ENCODE measurements at places on chromosomes 11 and 22.
A peak's percentile ranks its signal among the peaks of the same experiment; 100 is the strongest.

GRCh38 chr11:111230122-111230465 lies 15.4 kb upstream of the POU2AF2 start:
- H3K4me3 ChIP-seq = no peak overlapping the region
- H3K27me3 ChIP-seq = no peaks in the 10 kb centered on the region
- no peak overlapping the region for H3K27ac ChIP-seq
- H3K36me3 ChIP-seq = no peaks in the 10 kb centered on the region
- no peaks in the 10 kb centered on the region for H3K4me1 ChIP-seq

- H3K4me1 ChIP-seq = peaks cover 28% of the 10 kb centered on the region
- H3K27me3 ChIP-seq = no peaks in the 10 kb centered on the region
- H3K27ac ChIP-seq = no peak overlapping the region
Measured at GRCh38 chr22:30434843-30435242, 9.3 kb downstream of the MTFP1 start.

DNA sequence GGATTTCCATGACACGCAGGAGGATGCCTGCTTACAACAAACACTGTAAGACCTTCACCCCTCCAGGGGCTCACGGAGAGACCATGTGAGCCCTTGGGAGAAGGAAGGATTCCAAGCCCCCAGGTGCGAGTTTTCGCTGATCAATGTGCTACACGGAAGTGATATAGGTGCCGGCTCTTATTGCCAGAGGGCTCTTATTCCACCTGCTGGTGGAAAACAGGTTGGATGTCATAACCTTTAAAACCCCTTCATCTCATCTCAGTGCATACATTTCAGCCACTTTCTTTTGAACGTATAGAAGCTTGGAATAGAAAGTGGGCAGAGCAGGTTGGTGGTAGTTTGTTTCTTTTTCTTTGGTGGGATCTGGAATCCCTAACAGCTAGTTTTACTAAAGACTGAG lies 25.8 kb downstream of the LAYN start:
- DNase-seq = no peak
- no peaks in the 10 kb centered on the region for H3K27me3 ChIP-seq
- H3K27ac ChIP-seq = no peak overlapping the region
- no peaks in the 10 kb centered on the region for H3K36me3 ChIP-seq
- no peak overlapping the region for H3K4me3 ChIP-seq

- no peaks in the 10 kb centered on the region for H3K4me1 ChIP-seq
- H3K27ac ChIP-seq = no peak overlapping the region
- peaks cover 17% of the 10 kb centered on the region for H3K36me3 ChIP-seq
- H3K4me3 ChIP-seq = no peak overlapping the region
Measured at GRCh38 chr22:40035351-40035750, 40.6 kb downstream of the FAM83F start.

DNA sequence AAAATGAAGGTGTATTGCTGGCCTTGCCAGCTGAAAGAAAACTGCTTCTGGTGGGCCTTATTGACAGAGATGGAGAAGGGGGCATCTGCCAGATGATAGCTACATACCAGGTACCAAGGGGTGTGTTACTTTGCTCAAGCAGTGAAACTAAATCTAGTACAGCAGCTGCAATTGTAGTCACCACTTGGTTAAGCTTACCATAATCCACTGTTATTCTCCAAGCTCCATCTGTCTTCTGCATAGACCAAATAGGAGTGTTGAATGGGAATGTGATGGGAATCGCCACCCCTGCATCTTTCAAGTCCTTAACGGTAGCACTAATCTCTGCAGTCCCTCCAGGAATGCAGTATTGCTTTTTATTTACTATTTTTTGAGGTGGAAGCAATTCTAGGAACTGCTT lies 45.8 kb upstream of the LIN7C start:
- no peaks in the 10 kb centered on the region for H3K4me1 ChIP-seq
- H3K36me3 ChIP-seq = no peaks in the 10 kb centered on the region
- DNase-seq = no peak
- H3K27me3 ChIP-seq = no peaks in the 10 kb centered on the region
- no peak overlapping the region for H3K27ac ChIP-seq

DNA sequence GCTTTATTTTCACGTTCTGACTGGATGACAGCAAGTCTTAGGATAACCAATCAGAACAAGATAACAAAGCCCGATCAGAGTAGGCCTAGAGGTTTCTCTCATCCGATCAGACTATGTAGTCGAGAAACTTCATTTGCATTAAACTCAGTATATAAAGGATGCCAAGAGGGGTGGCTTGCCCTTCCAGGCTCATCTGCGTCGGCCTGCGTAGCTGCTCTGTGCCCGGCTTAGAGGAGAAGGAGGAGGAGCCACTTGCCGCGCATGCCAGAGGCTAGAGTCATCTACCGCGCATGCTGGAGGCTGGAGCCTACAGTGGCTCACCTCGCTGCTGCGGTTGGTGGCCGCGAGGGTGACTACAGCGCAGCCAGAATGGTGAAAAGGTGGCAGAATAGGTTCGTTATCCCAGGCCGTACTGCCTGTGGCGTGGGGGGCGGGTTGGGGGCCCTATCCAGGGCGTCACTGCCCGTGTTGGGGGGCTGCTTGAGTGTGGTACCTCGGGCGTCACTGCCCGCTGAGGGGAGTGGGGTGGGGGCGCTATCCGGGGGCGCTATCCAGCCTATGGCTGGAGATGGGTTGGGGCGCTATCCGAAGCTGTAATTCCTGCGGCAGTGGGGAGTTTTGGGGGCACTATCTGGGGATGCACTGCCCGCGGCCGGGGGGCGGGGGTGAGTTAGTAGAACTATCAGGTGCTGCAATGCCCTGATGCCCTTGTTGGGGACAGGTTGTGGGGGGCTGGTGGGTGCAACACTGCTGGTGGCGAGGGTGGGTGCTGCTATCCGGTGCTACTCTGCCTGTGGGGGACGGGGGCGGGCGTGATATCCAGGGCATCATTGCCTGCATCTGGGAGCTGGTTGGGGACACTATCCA lies at the start of gene RFPL2:
Gene RFPL2 (minus strand): TSS at position 218 of the 867 bp plus-strand sequence. CDS start 2,622 bp downstream, outside the sequence.
- H3K27ac ChIP-seq = no peak within 1 kb of the TSS
- H3K4me3 ChIP-seq = peak within 1 kb of the TSS; percentile 6
- H3K4me1 ChIP-seq = peaks cover 6% of the 10 kb centered on the region
- DNase-seq = peak; percentile 36
- no peaks in the 10 kb centered on the region for H3K36me3 ChIP-seq

DNA sequence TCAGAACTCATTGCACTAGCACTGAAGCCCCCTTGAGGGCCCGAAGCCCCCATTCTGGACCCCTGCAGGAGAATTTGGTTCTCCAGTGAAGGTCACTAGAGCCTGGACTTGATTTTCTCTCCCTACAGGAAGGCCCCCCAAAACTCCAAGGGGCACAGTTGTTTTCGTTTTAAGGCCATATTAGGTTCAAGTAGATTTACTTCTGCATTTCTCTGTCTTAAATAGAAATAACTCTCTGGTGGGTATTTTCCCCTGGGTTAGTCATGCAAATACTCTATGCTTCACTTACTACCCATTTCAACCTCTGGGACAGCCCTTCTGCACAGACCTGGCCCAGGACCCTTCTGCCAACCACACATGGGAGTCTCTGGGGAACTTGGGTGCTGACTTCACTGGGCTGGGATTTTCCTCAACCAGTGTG lies 41.6 kb downstream of the WEE1 start:
- H3K4me3 ChIP-seq = no peak overlapping the region
- peaks cover 17% of the 10 kb centered on the region for H3K4me1 ChIP-seq
- H3K27me3 ChIP-seq = no peaks in the 10 kb centered on the region
- H3K27ac ChIP-seq = peak overlapping the region; percentile 98
- H3K36me3 ChIP-seq = no peaks in the 10 kb centered on the region
- DNase-seq = no peak

- no peak for DNase-seq
- no peaks in the 10 kb centered on the region for H3K36me3 ChIP-seq
- H3K27ac ChIP-seq = no peak overlapping the region
- no peaks in the 10 kb centered on the region for H3K4me1 ChIP-seq
- no peaks in the 10 kb centered on the region for H3K27me3 ChIP-seq
Measured at GRCh38 chr11:22454461-22455090, 116.4 kb downstream of the SLC17A6 start.

DNA sequence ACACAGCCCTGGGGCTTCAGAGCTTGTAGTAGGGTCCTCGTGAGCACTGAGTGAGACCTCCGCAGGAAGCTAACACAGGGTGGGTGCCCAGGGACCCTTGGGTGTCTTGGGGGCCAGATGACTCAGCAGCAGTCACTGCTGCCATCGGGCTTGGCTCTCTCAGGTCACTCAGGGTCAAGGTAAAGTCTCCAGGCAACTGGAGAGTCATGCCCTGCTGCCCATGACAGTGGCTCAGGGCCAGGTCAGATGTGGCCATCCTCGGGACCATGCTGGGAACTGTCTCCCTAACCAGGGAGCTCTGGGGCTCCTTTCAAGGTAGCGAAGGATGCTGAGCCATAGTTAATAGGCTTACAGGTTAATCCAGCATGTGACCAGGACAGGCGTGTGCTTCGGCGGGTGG lies 44.4 kb upstream of the SLC22A12 start:
- H3K36me3 ChIP-seq = no peaks in the 10 kb centered on the region
- H3K4me3 ChIP-seq = no peak overlapping the region
- H3K4me1 ChIP-seq = no peaks in the 10 kb centered on the region

All from large intestine (tissue), 12 donors.